Fibroblast of villous mesenchyme (primary cell): ENCODE measurements at places on chromosomes 5 and 9.

GRCh38 chr9:114613087-114613486, 2.0 kb downstream of the TMEM268 start:
- no peak for DNase-seq

DNA sequence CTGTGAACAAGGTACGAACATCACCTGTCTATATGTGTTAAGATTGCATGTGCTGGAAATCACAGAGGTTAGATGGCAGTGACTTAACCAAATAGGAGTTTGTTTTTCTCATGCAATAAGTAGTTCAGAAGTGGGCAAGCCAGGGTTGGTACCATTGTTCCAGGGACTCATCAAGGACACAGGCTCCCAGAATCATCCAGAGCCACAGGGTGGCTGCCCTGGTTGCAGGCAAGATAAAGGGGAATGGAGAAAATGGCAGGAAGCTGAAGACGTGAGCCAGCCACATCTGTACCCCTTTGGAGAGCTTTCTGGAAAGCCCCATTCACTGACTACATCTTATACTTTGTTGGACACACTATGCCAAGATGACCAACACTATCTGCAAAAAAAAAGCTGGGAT, 126.0 kb upstream of the IL12B start:
- no peak for DNase-seq

- peak; percentile 55 for DNase-seq
These were observed 3.2 kb downstream of the WHRN start for GRCh38 chr9:114501796-114502682.

- peak; percentile 94 for DNase-seq
These were observed 64.5 kb upstream of the ERBIN start for GRCh38 chr5:65861830-65862241.

DNA sequence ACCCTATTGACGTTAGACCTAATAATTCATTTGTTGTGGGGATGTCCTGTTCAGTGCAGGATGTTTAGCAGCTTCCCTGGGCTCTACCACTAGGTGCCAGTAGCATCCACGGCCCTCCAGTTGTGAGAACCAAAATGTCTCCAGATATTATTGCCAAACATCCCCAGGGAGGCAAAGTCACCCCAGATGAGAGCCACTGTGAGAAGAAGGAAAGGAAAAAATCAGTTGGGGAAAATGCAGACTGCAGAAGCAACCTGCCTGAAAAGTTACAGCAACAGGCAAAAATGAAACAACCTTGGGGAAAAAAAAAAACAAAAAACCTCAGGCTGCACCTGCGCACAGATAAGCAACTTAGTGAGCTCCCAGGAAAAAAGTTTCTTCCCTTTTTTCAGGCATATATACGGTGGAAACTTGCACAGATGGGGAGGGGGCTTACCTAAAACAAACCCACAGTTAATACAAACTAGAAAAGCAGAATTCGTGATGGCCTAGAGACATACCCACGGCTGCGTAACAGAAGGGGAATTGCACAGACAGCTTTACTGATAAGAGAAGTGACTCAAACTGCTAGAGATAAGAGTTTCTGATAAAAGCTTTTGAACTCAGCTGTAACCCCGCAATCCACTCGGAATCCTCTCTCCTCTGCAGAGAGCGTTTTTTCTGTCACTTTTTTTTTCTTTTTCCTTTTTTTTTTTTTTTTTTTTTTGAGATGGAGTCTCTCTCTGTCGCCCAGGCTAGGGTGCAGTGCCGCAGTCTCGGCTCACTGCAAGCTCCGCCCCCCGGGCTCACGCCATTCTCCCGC, 29.8 kb upstream of the FBP1 start:
- DNase-seq, result peak; percentile 93

GRCh38 chr5:36685631-36686288, 79.4 kb downstream of the SLC1A3 start:
- peak; percentile 82 for DNase-seq

DNA sequence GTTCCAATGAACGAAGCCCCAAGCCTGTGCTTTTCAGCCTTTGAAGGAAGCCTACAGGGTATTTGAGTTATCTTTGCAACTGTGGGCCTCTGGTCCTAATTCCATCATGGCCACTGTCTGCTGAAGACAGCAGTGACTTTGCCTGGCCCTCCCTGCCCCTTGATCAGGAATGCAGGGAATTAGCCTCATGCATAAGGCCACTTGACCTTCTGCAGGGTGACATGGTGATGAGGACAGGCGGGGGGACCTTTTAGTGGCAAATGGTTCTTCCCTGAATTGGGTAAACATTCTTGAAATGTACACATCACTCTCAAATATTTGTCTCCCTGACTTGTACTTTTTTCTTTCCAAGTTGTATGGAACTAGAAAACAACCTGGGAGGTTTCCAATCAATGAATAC, 25.2 kb upstream of the XPA start:
- no peak for DNase-seq

- peak; percentile 60 for DNase-seq
These were observed 14.0 kb downstream of the PPWD1 start for GRCh38 chr5:65577141-65577540.

- DNase-seq, result no peak
These were observed 284.1 kb upstream of the PDE4D start for GRCh38 chr5:60177596-60177995.

DNA sequence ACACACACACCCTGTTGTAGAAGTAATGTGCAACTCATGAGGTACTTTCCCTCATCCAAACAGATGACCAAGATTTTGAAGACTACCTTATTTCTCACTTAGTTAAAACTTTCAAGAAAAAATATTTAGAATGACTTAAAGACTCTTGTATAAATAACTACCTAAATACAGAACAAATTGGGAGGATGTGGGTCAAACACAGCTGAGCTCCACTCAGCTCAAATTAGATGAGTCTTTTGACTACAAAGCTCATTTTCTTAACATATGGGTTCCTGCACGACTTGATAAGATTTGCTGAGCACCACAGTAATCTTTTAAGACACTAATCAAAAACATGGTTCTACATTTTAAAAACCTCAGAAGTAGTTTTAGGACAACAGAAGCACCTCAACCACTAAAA, 8.9 kb downstream of the MTX3 start:
- no peak for DNase-seq

DNA sequence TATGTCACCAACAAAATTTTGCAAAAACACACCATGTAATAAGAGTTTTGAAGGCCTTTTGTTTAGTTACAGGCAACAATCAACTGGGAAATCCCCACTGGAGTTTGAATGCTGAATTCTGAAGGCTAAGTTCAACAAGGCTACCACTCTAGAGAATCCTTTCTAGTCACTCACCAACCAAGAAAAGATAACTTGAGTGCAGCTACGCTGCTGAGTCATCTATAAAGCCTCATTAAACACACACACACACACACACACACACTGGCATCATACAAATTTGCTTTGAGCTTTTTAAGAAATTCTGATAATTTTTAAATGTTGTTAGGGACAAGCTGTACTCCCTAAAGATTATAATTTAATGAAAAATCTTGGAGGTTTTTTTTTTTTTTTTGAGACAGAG, 219.6 kb downstream of the DENND1A start:
- peak; percentile 48 for DNase-seq

GRCh38 chr9:102841376-102841775, 153.8 kb upstream of the CYLC2 start:
- no peak for DNase-seq

- DNase-seq, result no peak
These were observed 24.1 kb downstream of the PCDH1 start for GRCh38 chr5:141853895-141854626.
